NCI-H2227 treated with DMSO at 0.1 percent for 48 hours (cell line): ENCODE measurements at places on chromosomes 2 and 18.
A peak's percentile ranks its signal among the peaks of the same experiment; 100 is the strongest.

- no peak for DNase-seq
These were observed 484.3 kb downstream of the PTPRM start for GRCh38 chr18:8051453-8051852.

GRCh38 chr2:178865146-178865936 lies 58.1 kb upstream of the TTN start:
- DNase-seq = peak; percentile 98

DNA sequence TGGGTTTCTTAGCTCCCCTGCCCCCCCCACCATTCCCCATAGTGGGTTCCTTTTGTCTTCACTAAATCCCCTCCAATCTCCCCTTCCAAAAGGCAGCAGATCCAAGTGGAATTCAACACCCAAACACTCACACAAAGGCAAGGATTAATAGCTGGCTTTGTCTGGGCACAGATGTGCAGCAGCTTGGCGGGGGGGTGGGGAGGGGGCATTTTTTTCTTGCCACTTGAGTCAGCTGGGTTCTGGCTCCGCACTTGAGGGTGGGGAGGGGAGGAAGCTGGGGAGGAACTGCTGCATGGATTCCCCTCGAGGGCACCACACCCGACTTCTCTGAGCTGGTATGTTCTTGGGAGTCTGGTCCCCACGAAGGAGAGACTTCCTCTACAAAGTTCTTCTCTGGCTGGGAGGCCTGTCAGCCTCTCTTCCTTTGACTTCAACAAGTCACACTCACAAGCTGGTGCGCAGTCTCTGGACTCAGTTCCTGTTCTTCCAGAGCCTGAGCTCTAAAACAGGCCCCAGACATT lies 36.0 kb downstream of the SERTAD2 start:
- no peak for DNase-seq

GRCh38 chr18:33427549-33427948 lies 13.0 kb downstream of the CCDC178 start:
- no peak for DNase-seq

DNA sequence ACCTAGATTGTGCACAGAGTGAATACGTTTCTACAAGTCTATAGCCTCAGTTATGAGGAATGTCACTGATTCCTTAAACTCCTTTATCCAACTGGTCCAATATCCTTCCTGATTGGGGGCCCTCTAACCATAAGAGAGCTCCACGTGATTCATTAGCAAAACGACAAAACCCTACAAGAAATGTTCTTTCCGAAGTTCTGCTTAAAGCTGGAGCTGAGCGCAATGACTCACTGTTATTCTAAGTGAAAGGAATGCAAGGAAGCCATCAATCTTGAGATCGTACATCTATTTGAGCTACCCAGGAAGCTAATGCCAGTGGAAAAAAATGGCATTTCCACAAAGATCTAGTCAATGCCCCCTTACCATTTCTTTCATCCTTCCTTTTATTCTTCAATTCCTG lies 354.9 kb upstream of the CDH20 start:
- DNase-seq = no peak
